ENCODE measurements at places on chromosomes 1 and 21.
A peak's percentile ranks its signal among the peaks of the same experiment; 100 is the strongest.

DNA sequence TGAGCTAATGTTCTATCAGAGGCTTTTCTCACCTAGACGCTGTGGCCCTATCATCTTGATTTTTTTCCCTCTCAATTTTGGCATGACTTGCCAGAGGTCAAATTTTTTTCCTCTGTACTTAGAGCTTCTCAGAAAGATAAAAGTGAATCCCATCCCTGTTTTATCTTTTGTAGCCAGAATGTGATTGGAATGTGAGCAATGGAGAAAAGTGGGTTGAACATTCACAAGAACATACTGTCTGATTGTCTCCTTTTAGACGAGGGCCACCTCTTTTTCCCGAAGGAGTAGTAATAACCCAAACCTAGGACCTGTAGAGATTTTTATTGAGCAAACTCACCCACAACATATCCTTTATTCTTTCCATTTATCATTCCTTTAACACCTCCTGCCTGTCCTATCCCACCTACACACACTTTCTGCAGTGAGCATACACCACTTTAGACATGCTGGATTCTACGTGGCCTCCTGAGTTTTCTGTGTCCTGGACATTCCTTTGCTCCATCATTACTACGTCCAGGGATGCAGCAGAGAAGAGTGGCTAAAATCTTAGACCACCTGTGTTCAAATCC is 15.9 kb downstream of the S100A10 start:
- no peak for DNase-seq

- no peak for DNase-seq
These were observed 41.0 kb downstream of the ITPKB start for GRCh38 chr1:226697929-226698544.

GRCh38 chr1:55938376-55938850 is 641.0 kb downstream of the PLPP3 start:
- DNase-seq = no peak

GRCh38 chr21:26093122-26093521 is 77.4 kb downstream of the APP start:
- no peak for DNase-seq

- DNase-seq = no peak
These were observed 29.4 kb downstream of the IL6R start for GRCh38 chr1:154434346-154435085.

DNA sequence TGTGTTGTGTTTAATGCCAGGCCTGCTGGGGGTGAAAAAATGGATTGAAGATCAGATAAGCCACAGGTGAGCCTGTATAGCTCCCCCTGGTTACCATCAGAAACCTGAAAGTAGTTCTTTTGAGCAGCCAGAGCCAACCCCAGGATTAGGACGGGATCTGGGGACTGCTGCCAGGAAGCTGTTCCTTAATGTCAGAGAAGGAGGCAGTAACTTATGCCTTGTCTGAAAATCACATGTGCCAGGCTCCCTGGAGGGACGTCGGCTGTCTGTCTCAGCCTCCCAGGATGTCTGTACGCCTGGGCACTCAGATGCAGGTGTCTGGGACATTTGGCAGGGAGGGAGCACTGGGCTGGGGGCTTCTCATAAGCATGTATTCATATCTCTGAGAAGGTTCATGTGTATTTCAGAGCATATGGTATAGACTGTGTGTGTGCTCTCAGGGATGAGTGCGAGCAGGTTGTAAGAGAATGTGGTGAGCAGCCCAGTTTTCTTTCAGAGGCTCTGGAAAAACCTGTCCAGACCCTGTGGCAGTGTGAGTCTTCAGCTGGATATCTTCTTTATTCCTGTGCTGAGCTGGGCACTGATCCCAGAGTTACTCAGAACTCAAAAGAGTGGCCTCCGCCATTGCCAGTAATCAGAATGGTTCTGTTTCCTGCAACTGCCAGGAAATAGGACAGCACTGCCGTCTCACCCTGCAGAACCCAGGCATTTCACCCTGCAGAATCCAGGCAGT is 2.8 kb downstream of the FAM43B start:
- no peak for DNase-seq

- peak; percentile 68 for DNase-seq
These were observed 24.9 kb downstream of the CNIH3 start for GRCh38 chr1:224641030-224641429.

DNA sequence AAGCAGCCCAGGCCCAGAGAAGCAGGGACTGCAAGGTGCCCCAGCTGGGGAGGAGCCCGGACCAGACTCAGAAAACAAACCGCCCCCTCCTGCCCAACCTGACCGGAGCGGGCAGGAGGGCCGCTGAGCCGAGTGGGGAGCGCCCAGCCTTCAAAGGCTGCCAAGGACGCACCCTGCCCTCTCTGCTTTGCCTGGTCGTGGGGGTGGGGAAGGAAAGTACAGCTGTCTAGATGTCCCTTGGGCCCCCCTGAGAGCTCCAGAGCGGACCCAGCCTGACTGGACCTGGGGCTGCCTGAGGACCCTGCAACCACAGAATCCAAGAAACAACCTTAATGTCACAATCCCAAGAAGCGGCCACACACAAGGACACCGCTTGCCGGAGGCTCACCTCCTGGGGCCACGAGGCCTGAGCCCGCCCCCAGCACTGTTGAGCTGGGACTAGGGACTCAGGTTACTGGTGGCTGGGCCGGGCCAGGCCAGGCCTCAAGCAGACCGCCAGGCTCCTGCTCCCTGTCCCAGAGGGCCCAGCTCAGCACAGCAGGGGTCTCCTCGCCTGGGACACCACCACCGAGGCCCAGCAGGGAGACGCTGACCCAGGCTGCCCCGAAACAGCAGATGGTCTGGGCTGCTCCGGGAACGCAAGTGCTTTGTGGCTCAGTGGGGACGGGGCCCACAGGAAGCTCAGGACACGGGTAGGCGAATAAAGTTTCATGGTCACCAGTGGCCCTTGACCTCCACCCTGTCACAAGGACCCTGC is 1.4 kb downstream of the DVL1 start:
- peak; percentile 81 for DNase-seq

All from neural progenitor cell (in vitro differentiated cells).